Thoracic aorta (tissue), 2 donors: ENCODE measurements at places on chromosomes 5 and 9. TPM values are rescaled to one million over a fixed set of nuclear protein-coding genes. Genes with fewer than 3 reads are reported as not detected.
A peak's percentile ranks its signal among the peaks of the same experiment; 100 is the strongest.

DNA sequence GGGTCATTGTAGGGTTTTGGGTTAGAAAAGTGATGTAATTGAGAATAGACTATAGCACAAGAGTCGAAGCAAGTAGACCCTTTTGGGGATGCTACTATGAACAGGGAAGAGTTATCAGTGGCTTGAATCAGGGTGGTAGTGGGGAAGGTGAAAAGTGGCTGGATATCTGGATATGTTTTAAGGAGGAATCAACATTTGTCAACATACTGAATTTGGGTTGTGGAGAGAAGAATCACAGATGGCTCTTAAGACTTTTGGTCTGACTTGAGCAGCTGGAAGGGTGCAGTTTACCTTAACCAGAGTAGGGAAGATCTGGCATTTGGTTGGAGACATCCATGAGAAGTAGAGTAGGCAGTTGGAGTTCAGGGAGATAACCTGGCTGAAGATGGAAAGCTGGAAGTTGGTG, 38.5 kb upstream of the FCHO2 start:
- H3K27ac ChIP-seq, result no peak overlapping the region
- no peaks in the 10 kb centered on the region for H3K36me3 ChIP-seq
- H3K27me3 ChIP-seq, result no peaks in the 10 kb centered on the region
- H3K4me1 ChIP-seq, result no peaks in the 10 kb centered on the region
- no peak overlapping the region for H3K4me3 ChIP-seq

GRCh38 chr9:38744484-38744883, 24.6 kb upstream of the FAM240B start:
- no peak for DNase-seq
- H3K4me1 ChIP-seq, result no peaks in the 10 kb centered on the region
- H3K27ac ChIP-seq, result no peak overlapping the region
- H3K36me3 ChIP-seq, result no peaks in the 10 kb centered on the region

SLC36A2 gene
- total RNA-seq, result not detected

HK3 gene
- total RNA-seq, result 9.0 TPM

DNA sequence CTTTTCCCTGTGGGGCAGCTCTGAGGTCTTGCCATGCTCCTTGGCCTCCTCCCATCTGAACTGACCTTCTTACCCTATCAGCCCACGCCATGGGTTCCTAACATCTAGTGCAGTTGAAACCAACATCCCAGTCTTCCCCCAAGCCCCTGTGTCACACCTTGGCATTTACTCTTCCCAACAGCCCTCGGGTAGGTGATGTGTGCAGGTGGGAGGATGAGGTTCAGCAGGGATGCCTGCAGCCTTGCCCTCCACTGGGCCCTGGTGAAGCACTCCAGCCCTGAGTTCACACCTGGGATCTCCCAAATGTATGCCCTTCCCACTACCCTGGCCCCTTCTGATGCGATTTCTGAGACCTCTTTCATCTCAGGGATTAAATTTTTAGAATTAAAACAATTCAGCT, 15.5 kb downstream of the IRX2 start:
- no peak overlapping the region for H3K27ac ChIP-seq
- no peaks in the 10 kb centered on the region for H3K4me1 ChIP-seq
- no peaks in the 10 kb centered on the region for H3K36me3 ChIP-seq
- no peak overlapping the region for H3K4me3 ChIP-seq
- DNase-seq, result no peak

SLC23A1 gene
- total RNA-seq, result not detected

PCDHGB5 gene
- 26.3 TPM for total RNA-seq

SPINK7 gene
- total RNA-seq, result not detected

ABO gene
- total RNA-seq, result 0.21 TPM

GRCh38 chr5:168766426-168766700, 187.2 kb upstream of the PANK3 start:
- no peak overlapping the region for H3K4me3 ChIP-seq
- peak; percentile 7 for DNase-seq
- no peak overlapping the region for H3K27ac ChIP-seq
- H3K36me3 ChIP-seq, result no peaks in the 10 kb centered on the region
- H3K4me1 ChIP-seq, result peaks cover 8% of the 10 kb centered on the region

GRCh38 chr9:4743131-4743875, 2.3 kb upstream of the AK3 start:
- peaks cover 13% of the 10 kb centered on the region for H3K4me1 ChIP-seq
- H3K4me3 ChIP-seq, result no peak overlapping the region
- H3K27ac ChIP-seq, result no peak overlapping the region
- H3K36me3 ChIP-seq, result no peaks in the 10 kb centered on the region

DNA sequence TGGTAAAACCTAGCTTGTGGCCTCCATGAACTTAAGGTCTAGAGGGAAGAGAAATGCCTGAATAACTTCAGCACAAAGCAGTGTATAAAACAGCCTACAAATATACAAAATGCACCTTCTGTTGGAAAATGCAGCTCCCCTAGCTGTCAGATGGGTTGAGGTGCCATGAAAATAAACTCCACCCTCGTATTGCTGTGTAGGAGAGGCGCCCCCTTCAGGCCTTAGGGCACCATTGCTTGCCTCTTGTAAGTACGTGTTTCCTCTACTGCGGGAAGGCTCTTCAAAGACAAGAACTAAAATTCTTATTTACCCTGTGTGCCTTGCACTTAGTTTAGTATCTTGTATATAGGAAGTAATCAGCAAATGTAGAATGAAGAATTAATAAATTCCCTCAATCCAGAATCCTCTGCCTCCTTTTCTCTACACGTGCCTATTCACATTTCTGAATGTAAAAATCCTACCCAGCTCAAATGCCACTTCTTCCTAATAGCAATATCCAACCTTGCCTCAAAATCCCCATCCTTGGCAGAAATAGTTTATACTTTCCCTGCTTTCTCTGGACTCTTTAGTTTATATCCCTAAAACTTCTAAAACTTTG, 393.7 kb upstream of the PDE4D start:
- no peak overlapping the region for H3K27ac ChIP-seq
- no peaks in the 10 kb centered on the region for H3K36me3 ChIP-seq
- no peaks in the 10 kb centered on the region for H3K27me3 ChIP-seq
- no peak for DNase-seq
- no peak overlapping the region for H3K4me3 ChIP-seq

ADRA1B gene
- 14.8 TPM for total RNA-seq

DNA sequence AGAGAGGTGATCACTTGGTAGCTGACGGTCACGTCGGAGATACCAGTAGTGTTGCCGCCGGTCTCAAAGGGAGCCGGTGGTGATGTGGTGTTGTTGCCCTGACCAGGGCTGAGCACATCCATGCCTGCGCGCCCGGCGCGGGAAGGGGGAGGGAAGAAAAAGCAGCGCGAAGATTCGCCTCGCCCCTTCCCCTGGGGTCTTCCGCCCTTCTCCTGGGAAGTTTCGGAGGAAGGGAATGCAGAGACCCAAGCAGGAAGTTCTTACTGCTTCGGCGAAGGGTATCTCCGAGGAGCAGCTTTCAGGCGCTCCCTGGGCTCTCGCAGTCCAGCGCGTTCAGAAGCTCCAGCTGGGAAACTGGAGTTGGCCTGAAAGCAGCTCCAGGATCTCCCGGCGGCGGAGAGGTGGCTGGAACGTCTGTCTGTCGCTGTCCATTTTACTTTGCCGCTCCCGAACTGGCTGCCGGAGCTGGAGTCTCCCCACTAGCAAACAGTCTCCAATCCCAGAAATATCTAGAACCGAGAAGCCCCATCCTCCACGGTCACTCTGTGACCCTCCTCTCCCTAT, 565 bp downstream of the HTR1A start:
- no peak overlapping the region for H3K4me3 ChIP-seq
- no peaks in the 10 kb centered on the region for H3K4me1 ChIP-seq
- no peaks in the 10 kb centered on the region for H3K36me3 ChIP-seq
- H3K27me3 ChIP-seq, result no peaks in the 10 kb centered on the region
- no peak overlapping the region for H3K27ac ChIP-seq
- no peak for DNase-seq

GRCh38 chr5:78273436-78273835, 21.1 kb downstream of the AP3B1 start:
- H3K36me3 ChIP-seq, result no peaks in the 10 kb centered on the region
- no peak for DNase-seq
- peaks cover 10% of the 10 kb centered on the region for H3K4me1 ChIP-seq
- H3K4me3 ChIP-seq, result no peak overlapping the region
- H3K27ac ChIP-seq, result no peak overlapping the region

ELOVL7 gene
- total RNA-seq, result 3.0 TPM

SERF1B gene
- 32.9 TPM for total RNA-seq

- H3K4me1 ChIP-seq, result no peaks in the 10 kb centered on the region
- DNase-seq, result no peak
- H3K27ac ChIP-seq, result no peak overlapping the region
- no peaks in the 10 kb centered on the region for H3K36me3 ChIP-seq
- H3K4me3 ChIP-seq, result no peak overlapping the region
Measured at GRCh38 chr9:103014242-103014641, 19.1 kb downstream of the CYLC2 start.

FBLL1 gene
- total RNA-seq, result not detected

TRIM14 gene
- total RNA-seq, result 22.5 TPM

- H3K36me3 ChIP-seq, result no peaks in the 10 kb centered on the region
- no peaks in the 10 kb centered on the region for H3K27me3 ChIP-seq
- DNase-seq, result no peak
- H3K4me3 ChIP-seq, result no peak overlapping the region
Measured at GRCh38 chr9:126583144-126583760, 30.5 kb upstream of the LMX1B start.

DNA sequence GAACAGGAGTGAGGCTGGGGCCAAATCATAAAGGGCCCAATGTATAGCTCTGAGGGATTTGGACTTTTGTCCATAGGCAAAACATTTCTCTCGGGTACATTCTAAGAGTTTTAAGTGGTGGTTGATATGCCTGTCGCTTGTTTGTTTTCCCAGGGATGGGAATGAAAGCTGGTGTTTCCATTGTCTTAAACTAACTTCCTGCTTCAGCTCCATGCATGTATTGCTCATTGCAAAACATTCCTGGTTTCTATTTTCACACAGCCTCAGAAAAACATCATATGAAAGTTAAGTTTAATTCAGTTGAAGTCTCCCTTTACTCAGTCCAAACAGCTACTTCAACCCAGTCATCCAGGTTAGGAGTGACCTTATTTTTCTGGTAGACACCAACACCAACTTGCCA, 235.0 kb downstream of the ACTL7B start:
- no peak for DNase-seq
- no peaks in the 10 kb centered on the region for H3K4me1 ChIP-seq
- no peaks in the 10 kb centered on the region for H3K36me3 ChIP-seq
- H3K27ac ChIP-seq, result no peak overlapping the region
- H3K4me3 ChIP-seq, result no peak overlapping the region

- no peak for DNase-seq
- no peak overlapping the region for H3K4me3 ChIP-seq
- H3K4me1 ChIP-seq, result no peaks in the 10 kb centered on the region
Measured at GRCh38 chr5:172505845-172506244, 51.5 kb upstream of the SH3PXD2B start.

DNA sequence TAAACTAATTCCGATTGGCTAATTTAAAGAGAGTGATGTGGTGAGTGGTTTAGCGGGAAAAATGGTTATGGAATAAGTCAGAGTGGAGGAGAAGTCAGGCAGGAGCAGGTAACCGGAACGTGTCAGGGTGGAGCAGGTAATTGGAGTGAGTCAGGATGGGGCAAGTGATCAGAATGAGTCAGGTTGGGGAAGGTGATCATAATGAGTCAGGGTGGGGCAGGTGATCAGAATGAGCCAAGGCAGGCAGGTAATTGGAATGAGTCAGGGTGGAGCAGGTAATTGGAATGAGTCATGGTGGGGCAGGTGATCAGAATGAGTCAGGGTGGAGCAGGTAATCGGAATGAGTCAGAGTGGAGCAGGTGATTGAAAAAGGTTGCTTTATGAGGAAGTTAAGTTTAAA, 101.4 kb downstream of the TMEM167A start:
- H3K27me3 ChIP-seq, result no peaks in the 10 kb centered on the region
- no peaks in the 10 kb centered on the region for H3K36me3 ChIP-seq
- H3K4me3 ChIP-seq, result no peak overlapping the region
- H3K4me1 ChIP-seq, result no peaks in the 10 kb centered on the region
- no peak overlapping the region for H3K27ac ChIP-seq
- DNase-seq, result no peak

DNA sequence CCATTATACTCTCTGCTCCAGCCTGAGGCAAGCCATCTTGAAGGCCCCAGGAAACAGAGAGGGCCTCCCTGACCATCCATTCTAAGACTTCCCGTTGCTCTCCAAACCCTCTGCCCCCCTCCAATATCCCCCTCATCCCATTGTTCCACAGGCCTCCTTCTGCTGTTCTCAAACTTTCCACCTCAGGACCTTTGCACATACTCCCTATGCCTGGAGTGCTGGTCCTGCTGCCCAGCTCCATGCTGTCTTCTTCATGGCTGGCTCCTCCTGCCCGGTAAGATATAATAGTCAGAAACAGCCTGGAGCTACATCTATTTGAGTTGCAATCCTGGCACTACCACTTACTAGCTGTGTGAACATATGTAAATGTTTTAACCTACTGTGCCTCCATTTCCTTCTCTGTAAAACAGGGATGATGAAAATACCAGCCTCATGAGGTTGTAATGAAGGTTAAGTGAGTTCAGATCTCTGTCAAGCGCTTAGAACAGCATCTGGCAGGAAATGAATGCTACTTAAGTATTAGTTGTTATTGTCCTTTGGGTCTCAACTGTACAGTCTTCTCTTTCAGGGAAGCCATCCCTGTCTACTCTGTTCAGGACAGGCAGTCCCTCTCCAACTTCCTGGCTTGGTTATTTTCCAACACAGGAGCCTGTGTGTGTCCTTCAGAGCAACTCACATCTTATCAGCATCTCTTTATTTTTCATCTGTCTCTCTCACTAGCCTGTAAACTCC, 45.8 kb downstream of the TMOD1 start:
- no peaks in the 10 kb centered on the region for H3K27me3 ChIP-seq
- peaks cover 4% of the 10 kb centered on the region for H3K36me3 ChIP-seq
- no peak overlapping the region for H3K27ac ChIP-seq
- no peak for DNase-seq
- H3K4me1 ChIP-seq, result peaks cover 12% of the 10 kb centered on the region

DNA sequence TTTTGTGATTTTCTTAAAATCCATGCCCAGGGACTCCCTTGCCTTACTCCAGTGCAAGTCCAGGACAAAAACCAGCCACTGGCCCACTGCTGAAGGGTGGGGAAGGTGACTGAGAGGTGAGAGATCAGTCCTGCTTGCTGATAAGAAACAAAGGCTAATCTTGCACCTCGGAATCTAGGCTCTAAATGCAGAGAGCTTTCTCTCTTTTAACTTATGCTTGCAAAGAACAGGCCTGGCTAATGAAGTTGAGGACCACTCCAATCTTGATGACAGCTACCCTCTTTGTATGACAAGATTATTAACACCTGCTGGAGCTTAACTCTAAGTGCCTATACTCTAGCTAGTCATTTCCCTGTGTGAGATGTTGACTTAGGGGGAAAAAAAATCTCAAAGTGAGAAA, 8.8 kb downstream of the TLE1 start:
- peaks cover 19% of the 10 kb centered on the region for H3K4me1 ChIP-seq
- no peak for DNase-seq
- no peak overlapping the region for H3K27ac ChIP-seq

DNA sequence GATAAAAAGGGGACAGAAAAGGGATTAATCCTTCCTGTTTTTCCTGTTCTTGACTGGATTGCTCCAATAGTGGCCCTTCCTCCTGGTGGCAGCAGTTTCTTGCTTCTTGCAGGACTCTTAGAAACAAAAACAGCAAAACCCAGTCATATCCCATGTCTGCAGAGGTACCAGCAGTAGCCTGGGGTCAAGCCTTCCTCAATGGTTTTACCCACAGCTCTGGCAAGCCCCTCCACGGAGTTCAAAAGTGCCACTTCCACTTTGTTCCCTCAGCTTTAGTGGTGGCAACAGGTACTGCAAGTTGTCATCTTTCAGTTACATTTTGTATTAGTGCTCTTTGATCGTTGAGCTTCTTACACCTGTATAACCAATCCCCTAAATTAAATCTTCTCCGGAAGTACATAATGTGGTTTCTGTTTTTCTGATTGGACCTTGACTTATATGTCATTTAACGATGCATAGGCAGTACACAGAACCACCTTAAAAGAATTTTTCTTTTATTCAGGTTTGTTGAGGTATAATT, 8.7 kb upstream of the RANBP6 start:
- DNase-seq, result no peak
- H3K36me3 ChIP-seq, result no peaks in the 10 kb centered on the region
- no peak overlapping the region for H3K27ac ChIP-seq
